K562 (cell line): ENCODE measurements at places on chromosomes 3 and 15. TPM values are rescaled to one million over a fixed set of nuclear protein-coding genes. Genes with fewer than 3 reads are reported as not detected.
A peak's percentile ranks its signal among the peaks of the same experiment; 100 is the strongest.

GRCh38 chr15:34855413-34855812 lies 60.1 kb upstream of the ACTC1 start:
- no peak for DNase-seq
- no peak overlapping the region for H3K27ac ChIP-seq
- H3K27me3 ChIP-seq, result no peaks in the 10 kb centered on the region
- H3K4me1 ChIP-seq, result no peaks in the 10 kb centered on the region

DNA sequence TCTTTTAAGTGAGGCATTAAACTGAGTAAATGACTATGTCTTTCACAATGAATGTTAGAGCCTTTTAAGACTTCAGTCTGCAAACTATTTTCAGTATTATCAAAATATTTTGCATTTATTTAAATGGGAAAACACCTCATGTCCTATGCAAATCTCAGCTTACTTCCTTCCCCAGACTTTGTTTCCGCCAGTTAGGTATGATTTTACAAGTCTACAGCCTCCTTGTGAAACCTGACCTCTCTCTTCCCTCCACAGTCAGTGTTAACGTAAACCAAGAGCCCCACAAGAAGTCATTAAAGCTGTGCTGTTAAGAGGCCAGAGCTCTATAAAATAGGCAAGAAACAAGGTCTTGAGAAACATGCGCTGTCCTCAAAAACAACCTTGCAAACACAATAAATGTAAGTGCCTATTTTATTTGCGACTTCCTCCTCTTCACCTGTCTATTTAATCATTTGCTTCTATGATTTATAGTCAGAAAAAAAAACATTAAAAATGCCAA lies 48.3 kb downstream of the PRTG start:
- no peaks in the 10 kb centered on the region for H3K4me1 ChIP-seq
- no peak overlapping the region for H3K27ac ChIP-seq
- H3K4me3 ChIP-seq, result no peak overlapping the region
- H3K27me3 ChIP-seq, result no peaks in the 10 kb centered on the region
- no peaks in the 10 kb centered on the region for H3K36me3 ChIP-seq

- H3K27me3 ChIP-seq, result no peaks in the 10 kb centered on the region
- H3K27ac ChIP-seq, result peak overlapping the region; percentile 87
- no peak overlapping the region; the same call in 1 of the 2 replicates for H3K4me3 ChIP-seq
- peaks cover 71% of the 10 kb centered on the region for H3K36me3 ChIP-seq
- peaks cover 4% of the 10 kb centered on the region for H3K4me1 ChIP-seq
Observed at GRCh38 chr3:193656445-193656844, 63.4 kb downstream of the OPA1 start.

- no peaks in the 10 kb centered on the region for H3K36me3 ChIP-seq
- no peaks in the 10 kb centered on the region for H3K27me3 ChIP-seq
- H3K27ac ChIP-seq, result no peak overlapping the region
- no peak overlapping the region for H3K4me3 ChIP-seq
- no peak for DNase-seq
- no peaks in the 10 kb centered on the region for H3K4me1 ChIP-seq
Observed at GRCh38 chr3:82342521-82342920, 581.1 kb upstream of the GBE1 start.

- H3K27me3 ChIP-seq, result no peaks in the 10 kb centered on the region
- no peak overlapping the region for H3K4me3 ChIP-seq
- DNase-seq, result no peak
- H3K27ac ChIP-seq, result peak overlapping the region; percentile 60; the same call in 2 of the 3 replicates
- H3K36me3 ChIP-seq, result no peaks in the 10 kb centered on the region; the same call in 2 of the 3 replicates
Observed at GRCh38 chr3:133874344-133874743, 21.3 kb downstream of the RAB6B start.

DNA sequence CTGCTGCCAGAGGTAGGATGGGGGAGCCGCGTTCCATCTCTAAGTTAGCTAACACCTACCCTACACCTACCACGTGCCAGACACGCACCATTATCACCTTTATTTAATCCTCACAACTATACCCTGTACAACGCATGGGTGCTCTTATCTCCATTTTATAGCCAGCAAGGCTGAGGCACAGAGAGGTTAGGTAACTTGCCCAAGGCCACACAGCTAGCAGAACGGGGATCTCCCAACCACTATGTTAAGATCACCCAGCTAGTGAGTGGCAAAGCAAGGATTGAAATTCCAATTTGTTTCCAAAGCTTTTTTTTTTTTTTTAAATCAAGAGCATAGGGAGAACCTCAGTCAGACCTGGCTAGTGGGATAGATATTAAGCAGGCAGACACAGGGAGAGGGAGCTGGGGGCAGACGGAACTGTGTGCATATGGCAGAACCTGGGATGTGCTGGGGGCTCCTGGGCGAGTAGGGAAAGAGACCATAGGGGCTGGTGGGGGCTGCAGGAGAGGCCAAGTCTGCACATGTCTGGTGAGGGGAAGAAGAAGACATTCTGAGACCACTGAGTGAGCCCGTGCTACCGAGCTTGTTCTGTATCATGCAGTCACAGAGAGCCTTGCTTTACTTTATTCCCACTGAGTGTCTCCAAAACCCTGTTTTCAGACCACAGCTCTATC lies 196.3 kb upstream of the TPM1 start:
- no peaks in the 10 kb centered on the region for H3K36me3 ChIP-seq
- peaks cover 58% of the 10 kb centered on the region for H3K27me3 ChIP-seq
- no peak overlapping the region for H3K4me3 ChIP-seq
- no peaks in the 10 kb centered on the region for H3K4me1 ChIP-seq
- no peak for DNase-seq

DNA sequence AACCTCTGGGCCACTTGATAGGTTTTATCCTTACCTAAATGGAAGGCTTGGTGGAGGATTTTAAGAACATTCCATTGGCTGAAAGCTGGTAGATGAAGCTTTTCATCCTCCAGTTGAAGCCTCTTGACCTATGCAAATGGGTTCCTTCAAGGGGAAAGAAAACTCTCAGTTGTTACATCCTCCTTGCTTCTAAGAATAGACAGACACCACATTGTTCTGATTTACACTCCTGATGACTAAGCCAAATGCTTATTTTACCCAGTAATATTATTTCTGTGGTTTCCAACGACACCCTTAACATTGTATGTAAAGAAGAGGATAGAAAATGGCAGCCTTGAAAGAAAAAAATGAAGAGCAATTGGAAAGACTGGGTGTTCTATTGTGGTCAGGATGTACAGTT lies 480.5 kb downstream of the OTOL1 start:
- H3K27me3 ChIP-seq, result no peaks in the 10 kb centered on the region
- H3K36me3 ChIP-seq, result no peaks in the 10 kb centered on the region
- H3K27ac ChIP-seq, result no peak overlapping the region
- no peak for DNase-seq
- no peaks in the 10 kb centered on the region for H3K4me1 ChIP-seq

- no peaks in the 10 kb centered on the region for H3K27me3 ChIP-seq
- no peak overlapping the region for H3K27ac ChIP-seq
- H3K4me3 ChIP-seq, result no peak overlapping the region
- no peak for DNase-seq
Observed at GRCh38 chr15:43232289-43232874, 11.6 kb upstream of the EPB42 start.

DNA sequence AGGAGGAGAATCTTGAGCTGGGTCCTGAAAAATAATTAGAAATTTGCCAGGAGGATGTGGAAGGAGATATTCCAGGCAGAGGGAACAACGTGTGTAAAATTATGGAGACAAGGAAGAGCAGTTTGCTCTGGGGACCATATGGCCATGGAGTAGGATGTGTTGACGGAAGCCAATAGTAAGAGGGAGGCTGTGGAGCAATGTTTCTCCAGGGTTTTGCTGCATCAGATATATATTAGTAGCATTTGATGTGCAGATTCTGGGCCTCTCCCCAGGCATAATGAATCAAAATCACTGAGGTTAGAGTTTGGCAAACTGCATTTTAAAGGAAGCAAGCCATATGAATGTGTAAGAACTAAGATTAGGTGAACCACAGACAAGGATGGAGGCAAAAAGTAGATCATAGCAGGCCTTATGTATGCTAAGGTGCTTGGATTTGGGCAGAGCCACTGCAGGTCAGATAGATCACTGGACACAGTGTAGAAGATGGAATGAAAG lies 192.9 kb upstream of the IL12A start:
- no peak for DNase-seq
- no peaks in the 10 kb centered on the region for H3K36me3 ChIP-seq
- H3K4me3 ChIP-seq, result no peak overlapping the region

- no peak overlapping the region for H3K4me3 ChIP-seq
- H3K27me3 ChIP-seq, result no peaks in the 10 kb centered on the region
- DNase-seq, result no peak
- peaks cover 24% of the 10 kb centered on the region for H3K4me1 ChIP-seq
- peak overlapping the region; percentile 62 for H3K27ac ChIP-seq
- H3K36me3 ChIP-seq, result no peaks in the 10 kb centered on the region
Observed at GRCh38 chr3:129016356-129016719, 15.2 kb downstream of the EFCC1 start.

GRCh38 chr15:75195766-75196241 lies 5.9 kb upstream of the C15orf39 start:
- DNase-seq, result no peak
- no peak overlapping the region for H3K27ac ChIP-seq
- peaks cover 22% of the 10 kb centered on the region for H3K4me1 ChIP-seq

DNA sequence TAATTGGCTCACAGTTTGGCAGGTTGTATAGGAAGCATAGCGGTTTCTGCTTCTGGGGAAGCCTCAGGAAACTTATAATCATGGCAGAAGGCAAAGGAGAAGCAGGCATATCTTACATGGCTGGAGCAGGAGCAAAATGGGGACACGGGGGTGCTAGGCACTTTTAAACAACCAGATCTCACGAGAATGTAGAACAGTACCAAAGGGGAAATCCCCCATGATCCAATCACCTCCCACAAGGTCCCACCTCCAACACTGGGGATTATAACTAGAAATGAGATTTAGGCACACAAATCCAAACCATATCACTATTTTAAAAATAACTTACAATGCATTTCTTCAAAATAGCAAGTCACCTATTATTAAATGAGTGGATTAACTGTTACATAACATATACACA lies 47.1 kb upstream of the ANKRD28 start:
- no peak for DNase-seq
- H3K27me3 ChIP-seq, result no peaks in the 10 kb centered on the region
- H3K27ac ChIP-seq, result no peak overlapping the region
- H3K4me3 ChIP-seq, result no peak overlapping the region

DNA sequence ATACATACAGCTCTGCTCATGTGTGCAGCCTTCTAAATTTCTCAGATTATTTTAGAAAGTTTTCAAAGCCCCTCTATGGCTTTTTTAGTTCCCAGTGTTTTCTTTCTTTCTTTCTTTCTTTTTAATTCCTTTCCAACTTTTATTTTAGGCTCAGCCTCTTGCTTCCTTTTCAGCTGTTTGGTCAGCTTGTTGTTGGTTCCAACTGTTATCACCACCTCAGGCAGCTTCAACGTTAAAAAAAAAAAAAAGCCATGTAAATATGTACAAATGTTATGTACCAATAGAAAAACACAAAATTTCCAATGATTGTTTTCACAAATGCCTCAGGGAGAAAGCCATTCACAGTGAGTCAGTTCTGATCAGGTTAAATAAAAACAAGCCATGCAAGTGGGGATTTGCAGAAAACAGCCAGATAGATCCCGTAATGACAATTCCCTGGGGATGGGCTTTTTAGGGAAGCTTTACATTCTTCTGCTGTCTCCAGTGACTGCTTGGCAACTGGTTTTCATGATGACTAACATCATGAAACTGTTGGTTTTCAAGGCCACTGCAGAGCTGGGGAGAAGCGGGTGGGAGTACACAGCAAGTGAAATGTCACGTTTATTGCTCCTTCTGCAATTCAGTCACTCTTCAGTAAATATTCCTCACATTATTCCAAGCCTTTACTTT lies 908.4 kb downstream of the EPHA3 start:
- no peak overlapping the region for H3K27ac ChIP-seq
- DNase-seq, result no peak
- H3K4me1 ChIP-seq, result no peaks in the 10 kb centered on the region
- no peaks in the 10 kb centered on the region for H3K36me3 ChIP-seq
- H3K27me3 ChIP-seq, result no peaks in the 10 kb centered on the region
- no peak overlapping the region for H3K4me3 ChIP-seq

GRCh38 chr15:42375252-42375651 lies 16.0 kb downstream of the CAPN3 start:
- no peaks in the 10 kb centered on the region for H3K36me3 ChIP-seq
- no peak for DNase-seq
- no peaks in the 10 kb centered on the region for H3K27me3 ChIP-seq

DNA sequence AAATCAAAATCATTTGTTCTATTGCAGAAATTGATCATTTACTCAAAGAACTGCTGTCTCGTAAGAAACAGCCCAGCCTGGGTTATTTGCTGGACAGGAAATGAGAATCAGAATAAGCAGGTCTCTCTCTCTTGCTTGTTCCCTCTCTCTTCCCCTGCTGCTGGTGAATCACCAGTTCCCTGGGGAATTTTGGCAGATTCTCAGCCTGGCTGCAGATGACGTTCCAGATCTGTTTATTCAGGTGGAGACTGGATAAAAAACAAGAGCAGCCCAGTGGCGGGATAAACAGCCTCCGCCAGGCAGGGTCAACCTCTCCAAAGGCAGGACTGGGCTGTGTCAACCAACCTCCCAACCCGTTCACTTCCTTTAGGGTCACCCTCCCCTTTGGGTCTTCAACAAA lies 72.1 kb downstream of the LRIG1 start:
- no peak overlapping the region for H3K27ac ChIP-seq
- H3K4me3 ChIP-seq, result no peak overlapping the region
- DNase-seq, result no peak
- H3K36me3 ChIP-seq, result no peaks in the 10 kb centered on the region

DNA sequence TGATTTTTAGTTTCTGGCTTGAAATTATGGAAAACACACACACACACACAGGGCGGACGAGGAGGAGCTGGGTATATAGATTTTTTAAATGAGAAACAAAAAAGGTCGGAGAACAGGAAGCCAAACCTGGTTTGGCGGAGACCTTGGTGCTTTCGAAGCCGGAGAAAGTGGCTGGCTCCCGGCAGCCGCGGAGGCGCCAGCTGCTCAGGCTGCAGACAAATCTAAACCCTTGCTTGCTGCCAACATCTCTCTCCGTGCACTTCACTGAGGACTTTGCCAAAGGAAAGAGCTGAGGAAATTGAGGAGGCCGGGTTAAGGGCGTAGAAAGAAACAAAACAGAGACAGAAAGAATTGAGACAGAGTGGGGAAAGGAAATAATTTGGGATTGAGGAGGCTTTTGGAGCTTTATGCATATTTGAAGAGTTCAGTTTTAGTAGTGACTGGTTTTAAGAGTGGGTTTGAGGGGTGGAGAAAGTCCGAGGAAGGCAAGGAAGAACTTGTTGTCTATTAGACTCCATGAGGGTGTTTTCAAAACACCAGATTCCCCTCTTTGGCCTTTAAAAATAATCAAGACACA lies 2.2 kb downstream of the ZIC1 start:
- H3K4me1 ChIP-seq, result no peaks in the 10 kb centered on the region
- H3K36me3 ChIP-seq, result no peaks in the 10 kb centered on the region
- no peak overlapping the region for H3K4me3 ChIP-seq
- H3K27ac ChIP-seq, result no peak overlapping the region
- DNase-seq, result no peak

- H3K4me3 ChIP-seq, result no peak overlapping the region
- no peaks in the 10 kb centered on the region for H3K27me3 ChIP-seq
- no peak overlapping the region for H3K27ac ChIP-seq
- no peaks in the 10 kb centered on the region for H3K36me3 ChIP-seq
Observed at GRCh38 chr15:52617026-52617425, 48.2 kb upstream of the ARPP19 start.

PGBD4 gene
- 2.1 and 2.2 TPM in 2 replicates for total RNA-seq

LDHAL6B gene
- total RNA-seq, result not detected in 2 replicates

OXSM gene
- total RNA-seq, result 28.4 and 29.9 TPM in 2 replicates

BNIP2 gene
- total RNA-seq, result 38.6 and 46.6 TPM in 2 replicates

TRH gene
- not detected in 2 replicates for total RNA-seq

PDZRN3 gene
- 0.07 and 0.16 TPM in 2 replicates for total RNA-seq

CCRL2 gene
- total RNA-seq, result 3.3 and 3.5 TPM in 2 replicates

WDR93 gene
- total RNA-seq, result not detected in 2 replicates

IGF2BP2 gene
- 57.3 and 59.6 TPM in 2 replicates for total RNA-seq

IMPDH2 gene
- total RNA-seq, result 315 and 318 TPM in 2 replicates

NOX5 gene
- not detected in 2 replicates for total RNA-seq

GPR149 gene
- total RNA-seq, result not detected in 2 replicates

CCDC39 gene
- not detected in 2 replicates for total RNA-seq
